Fibroblast of skin of abdomen (primary cell): ENCODE measurements at places on chromosomes 4 and X.
A peak's percentile ranks its signal among the peaks of the same experiment; 100 is the strongest.

- DNase-seq, result no peak
These were observed 180.7 kb downstream of the CRLF2 start for GRCh38 chrX:1031521-1032430.

DNA sequence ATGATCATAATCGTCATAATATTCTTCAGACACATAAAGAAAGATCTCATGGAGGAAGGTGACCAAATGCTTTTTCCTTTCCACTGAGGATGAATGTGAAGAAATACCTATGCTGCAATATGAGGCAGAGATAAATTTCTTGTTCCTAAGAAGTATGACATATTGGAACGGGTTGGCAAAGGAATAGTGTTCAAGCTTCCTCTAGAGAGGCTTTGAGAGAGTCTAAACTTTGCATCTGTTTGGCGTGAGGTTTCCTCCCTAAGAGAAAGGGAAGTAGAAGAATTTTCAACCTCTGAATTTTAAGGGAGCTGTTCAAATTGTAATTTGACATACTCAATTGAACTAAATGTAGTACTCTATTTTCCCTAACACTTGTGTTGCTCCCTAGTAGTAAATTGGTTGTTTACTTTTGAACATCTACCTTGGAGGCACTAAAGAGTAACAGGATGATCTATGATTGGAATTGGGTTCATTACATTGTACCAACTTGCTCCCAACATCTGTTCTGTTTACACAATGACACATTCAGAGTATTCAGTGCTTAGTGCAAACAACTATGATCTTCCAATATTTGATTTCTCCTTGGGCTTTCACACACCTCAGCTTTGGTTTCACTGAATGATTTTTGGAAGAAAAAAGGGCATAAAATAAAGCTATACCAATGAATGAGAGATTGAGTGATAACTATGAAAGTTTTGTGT lies 122.0 kb downstream of the CORIN start:
- no peak for DNase-seq

- DNase-seq, result no peak
These were observed 27.4 kb downstream of the NOCT start for GRCh38 chr4:139042981-139043460.

DNA sequence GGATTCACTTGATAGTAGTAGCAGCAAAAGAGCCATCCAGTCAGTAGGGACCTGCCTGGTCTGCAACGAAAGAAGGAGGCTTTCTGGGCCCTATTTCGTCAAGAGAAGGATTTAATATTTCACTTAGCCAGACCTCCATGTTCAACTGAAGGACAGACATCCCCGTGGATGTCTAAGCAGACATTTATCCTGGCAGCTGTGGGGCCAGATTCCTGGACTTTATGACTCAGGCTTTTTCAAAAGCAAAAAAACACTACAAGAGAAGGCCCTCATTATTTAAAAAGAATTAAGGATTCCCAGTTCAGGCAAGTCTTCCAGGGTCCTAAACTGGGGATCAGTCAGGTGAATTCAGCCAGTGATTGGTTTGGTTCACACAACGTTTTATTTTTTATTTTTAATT lies 88.5 kb upstream of the TSPAN5 start:
- DNase-seq, result peak; percentile 14

DNA sequence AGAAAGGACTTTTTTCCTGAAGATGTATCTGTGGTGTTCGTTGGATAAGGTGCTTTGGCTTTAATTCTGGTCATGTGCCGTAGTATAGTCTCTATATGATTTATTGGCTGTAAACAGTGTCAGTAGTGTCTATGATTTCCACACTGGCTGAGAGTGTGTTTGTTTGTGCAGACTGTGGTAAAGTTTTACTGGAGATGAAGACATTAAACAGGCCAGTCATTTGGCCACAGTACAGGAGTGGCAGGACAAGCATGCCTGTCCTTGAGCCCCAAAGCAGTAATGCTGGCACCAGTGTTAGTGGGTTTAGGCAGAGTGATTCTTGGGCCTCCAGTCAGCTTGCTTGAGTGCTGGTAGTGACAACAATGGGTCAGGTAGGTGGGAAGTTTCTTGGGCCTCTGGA lies 1023.9 kb upstream of the GRID2 start:
- DNase-seq, result no peak

DNA sequence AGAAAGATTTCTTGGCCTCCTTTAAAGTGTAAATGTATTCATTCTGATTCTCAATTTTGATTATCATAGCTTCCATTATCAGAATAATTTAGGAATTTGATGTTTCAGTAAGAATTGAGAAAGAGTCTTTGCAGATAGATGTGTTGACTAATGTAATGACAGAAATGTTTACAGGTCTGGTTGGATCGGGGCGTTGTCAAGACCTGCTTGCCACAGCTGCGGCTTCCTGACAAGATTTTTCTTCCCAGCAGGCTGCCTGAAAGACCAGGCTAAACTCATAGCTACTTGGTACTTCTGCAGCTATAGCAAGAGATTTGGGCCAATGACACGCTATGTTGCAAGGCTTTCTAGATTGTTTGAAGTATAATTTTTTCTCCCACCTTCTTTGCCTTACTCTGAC lies 91.5 kb upstream of the ANKRD50 start:
- DNase-seq, result no peak

GRCh38 chr4:6924361-6924779 lies 14.7 kb downstream of the TBC1D14 start:
- DNase-seq, result no peak

DNA sequence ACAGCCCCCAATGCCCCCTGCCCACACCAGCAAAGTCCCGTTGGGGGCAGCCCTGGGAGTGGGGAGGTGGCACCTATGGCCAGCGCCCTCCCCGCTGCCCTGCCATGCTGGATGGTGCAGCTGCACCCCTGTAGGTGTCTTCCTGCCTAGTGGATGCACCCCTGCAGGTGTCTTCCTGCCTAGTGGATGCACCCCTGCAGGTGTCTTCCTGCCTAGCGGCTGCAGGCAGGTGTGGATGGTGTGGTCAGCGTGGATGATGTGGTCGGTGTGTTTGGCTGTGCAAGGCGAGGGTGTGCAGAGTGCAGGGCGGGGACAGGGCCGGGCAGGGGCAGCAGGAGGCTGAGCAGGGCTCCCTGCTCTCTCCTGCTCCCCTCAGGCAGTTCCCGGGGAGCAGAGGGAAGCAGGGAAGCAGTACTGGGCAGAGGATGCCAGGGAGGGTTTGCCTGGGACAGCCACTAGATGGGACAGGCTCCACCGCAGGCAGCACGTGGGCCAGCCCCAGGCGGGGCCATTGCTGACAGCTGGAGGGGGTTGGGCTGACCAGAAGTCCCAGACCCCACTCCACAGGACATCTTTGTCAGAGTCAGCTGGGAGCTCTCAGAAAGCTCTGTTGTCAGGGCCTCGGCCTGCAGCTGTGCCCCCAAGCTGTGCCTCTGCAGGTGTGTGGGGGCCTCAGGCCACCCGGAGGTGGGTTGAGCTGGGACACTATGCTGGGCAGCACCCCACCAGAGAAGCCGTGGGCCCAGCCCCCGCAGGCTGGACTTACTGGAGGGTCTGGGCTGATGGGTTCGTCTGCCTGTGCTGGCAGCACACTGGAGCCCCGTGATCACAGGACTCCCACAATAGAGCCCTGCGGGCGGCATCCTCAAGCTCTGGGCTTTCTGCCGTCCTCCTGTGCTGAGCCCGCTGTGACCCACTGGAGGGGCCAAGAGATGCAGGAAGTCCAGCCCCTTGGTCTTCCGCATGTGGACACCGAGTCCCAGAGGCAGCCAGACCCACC lies 23.7 kb downstream of the DOK7 start:
- no peak for DNase-seq

DNA sequence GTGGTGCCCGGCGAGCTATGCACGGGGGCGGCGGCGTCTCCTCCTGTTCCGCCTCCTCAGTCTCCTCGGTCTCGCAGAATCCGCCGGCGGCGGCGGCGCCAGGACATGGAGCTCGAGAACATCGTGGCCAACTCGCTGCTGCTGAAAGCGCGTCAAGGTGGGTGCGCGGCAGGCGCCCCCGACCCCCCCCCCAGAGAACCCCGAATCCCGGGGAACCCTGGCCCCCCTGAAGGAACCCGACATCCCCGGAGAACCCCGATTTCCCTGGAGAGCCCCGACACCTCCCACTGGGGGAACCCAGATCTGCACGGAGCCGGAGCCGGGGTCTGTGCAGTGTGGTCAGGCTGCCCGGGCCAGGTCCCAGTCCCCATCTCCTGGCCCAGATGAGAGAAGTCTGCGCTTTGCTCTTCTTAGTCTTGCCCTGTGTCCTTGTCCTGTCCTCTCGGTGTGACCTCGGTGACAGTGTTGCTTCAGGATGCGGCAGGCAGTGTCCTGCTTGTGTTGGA lies 648 bp downstream of the GRK4 start:
- DNase-seq, result peak; percentile 52

- DNase-seq, result no peak
These were observed 145.4 kb upstream of the PLAC1 start for GRCh38 chrX:134803551-134804183.

DNA sequence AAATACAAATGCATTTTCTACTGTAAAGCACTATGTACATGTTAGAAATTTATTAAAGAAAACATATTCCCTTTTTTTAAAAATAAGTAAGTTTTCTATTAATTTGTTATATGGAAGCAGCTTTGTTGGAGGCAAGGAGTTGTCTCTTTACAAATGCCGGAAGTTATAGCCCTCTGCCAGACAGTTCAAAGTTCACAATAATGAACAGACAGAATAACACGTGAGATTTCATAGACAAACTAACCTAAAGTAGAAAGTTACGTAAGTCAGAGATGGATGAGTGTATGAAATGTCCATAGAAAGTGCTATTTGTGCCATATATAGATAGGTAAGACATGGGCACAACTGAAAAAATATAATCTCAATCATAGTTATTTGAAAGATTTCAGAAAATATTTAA lies 43.9 kb upstream of the NEIL3 start:
- DNase-seq, result no peak

GRCh38 chr4:158835226-158836001 lies 66.6 kb downstream of the FNIP2 start:
- no peak for DNase-seq

- DNase-seq, result peak; percentile 17
These were observed 146.7 kb upstream of the PSAPL1 start for GRCh38 chr4:7581477-7581876.

DNA sequence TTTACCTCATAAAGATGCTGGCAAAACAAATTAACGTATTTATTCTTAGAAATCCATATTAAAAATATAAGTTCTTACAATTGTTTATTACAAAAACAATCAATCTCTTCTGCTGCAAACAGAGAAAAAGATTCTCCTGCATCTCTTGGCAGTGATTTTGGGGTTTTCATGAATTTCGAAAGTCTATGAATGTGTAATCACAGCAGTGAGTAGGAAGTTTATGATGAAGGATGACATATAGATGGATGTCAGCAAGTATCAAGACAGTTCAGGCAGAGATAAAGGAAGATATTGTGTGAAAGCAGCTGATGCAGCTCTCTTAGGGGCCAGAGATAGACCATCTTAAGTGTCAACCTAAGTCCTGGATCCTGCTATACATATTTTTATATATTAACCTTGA lies 196.9 kb upstream of the BANK1 start:
- no peak for DNase-seq

- peak; percentile 34 for DNase-seq
These were observed 2.2 kb downstream of the FAT4 start for GRCh38 chr4:125316791-125317524.

DNA sequence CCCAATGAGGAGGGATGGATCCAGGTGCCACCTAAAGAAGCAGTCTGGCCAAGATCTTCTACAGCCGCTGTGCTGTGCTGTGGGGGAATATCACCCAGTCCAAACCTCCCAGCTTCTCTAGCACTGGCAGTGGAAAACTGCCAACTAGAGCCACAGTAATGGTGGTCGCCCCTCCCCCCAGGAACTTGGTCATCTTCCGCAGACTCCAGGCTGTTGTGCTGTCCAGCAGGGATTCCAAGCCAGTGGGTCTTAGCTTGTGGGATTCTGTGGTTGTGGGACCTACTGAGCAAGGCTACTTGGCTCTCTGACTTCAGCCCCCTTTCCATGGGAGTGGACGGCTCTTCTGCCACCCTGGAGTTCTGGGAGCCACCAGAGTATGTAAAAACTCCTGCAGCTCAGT lies 18.2 kb downstream of the GPRASP1 start:
- no peak for DNase-seq

DNA sequence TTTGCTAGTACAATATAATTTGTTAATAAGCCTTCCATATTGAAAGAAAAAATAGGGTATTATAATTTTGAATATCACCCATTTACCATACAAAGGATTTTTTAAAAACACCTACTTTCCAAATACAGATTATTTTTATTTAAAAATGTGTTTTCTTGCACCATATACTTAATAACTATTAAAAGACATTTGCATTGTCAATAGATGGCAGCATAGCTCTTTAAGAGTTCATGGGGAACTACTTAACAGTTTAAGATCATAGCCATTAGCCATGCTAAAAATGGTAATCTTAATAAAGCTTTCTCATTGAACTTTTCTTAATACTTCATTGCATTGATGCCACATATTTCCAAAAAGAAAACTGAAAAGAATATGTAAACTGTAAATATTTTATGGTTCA lies 1995.9 kb downstream of the C4orf33 start:
- DNase-seq, result peak; percentile 42
